ENCODE measurements at places on chromosomes 5 and 9. TPM values are rescaled to one million over a fixed set of nuclear protein-coding genes. Genes with fewer than 3 reads are reported as not detected.

The RANBP17 gene
- 4.2 TPM for total RNA-seq

The DBH gene
- not detected for total RNA-seq

The OTP gene
- not detected for total RNA-seq

The SNCAIP gene
- not detected for total RNA-seq

The DMRT3 gene
- not detected for total RNA-seq

The FREM1 gene
- total RNA-seq: not detected

The ABITRAM gene
- 11.8 TPM for total RNA-seq

The ADAMTS6 gene
- 23.2 TPM for total RNA-seq

The UGT3A1 gene
- not detected for total RNA-seq

The TMEM174 gene
- not detected for total RNA-seq

The TRPM6 gene
- total RNA-seq: 0.28 TPM

The ANKRA2 gene
- total RNA-seq: 11.4 TPM

The PDCD1LG2 gene
- 22.9 TPM for total RNA-seq

The SEMA5A gene
- total RNA-seq: 4.1 TPM

The ECSCR gene
- not detected for total RNA-seq

The GARNL3 gene
- 3.0 TPM for total RNA-seq

The APBA1 gene
- total RNA-seq: 3.2 TPM

The LIFR gene
- 0.65 TPM for total RNA-seq

The TPRN gene
- total RNA-seq: 6.6 TPM

The TAF11L2 gene
- not detected for total RNA-seq

The SLC6A7 gene
- total RNA-seq: not detected

The TLE4 gene
- 14.0 TPM for total RNA-seq

The RCL1 gene
- total RNA-seq: 18.1 TPM

The PHAX gene
- total RNA-seq: 60.7 TPM

The NOL8 gene
- 32.7 TPM for total RNA-seq

The GABBR2 gene
- not detected for total RNA-seq

The SOX30 gene
- not detected for total RNA-seq

The PCDHB2 gene
- 0.10 TPM for total RNA-seq

The MOB3B gene
- total RNA-seq: 35.0 TPM

The RC3H2 gene
- 39.4 TPM for total RNA-seq

The TAF1L gene
- not detected for total RNA-seq

The CLINT1 gene
- 71.6 TPM for total RNA-seq

The FGD3 gene
- total RNA-seq: 0.20 TPM

The ABCA2 gene
- total RNA-seq: 1.2 TPM
